ENCODE measurements at places on chromosomes 3 and 15. TPM values are rescaled to one million over a fixed set of nuclear protein-coding genes. Genes with fewer than 3 reads are reported as not detected.

GRCh38 chr3:85304360-85304964 is 345.7 kb downstream of the CADM2 start:
- DNase-seq: no peak

GRCh38 chr15:38520035-38520434 is 44.6 kb downstream of the RASGRP1 start:
- DNase-seq: no peak

DNA sequence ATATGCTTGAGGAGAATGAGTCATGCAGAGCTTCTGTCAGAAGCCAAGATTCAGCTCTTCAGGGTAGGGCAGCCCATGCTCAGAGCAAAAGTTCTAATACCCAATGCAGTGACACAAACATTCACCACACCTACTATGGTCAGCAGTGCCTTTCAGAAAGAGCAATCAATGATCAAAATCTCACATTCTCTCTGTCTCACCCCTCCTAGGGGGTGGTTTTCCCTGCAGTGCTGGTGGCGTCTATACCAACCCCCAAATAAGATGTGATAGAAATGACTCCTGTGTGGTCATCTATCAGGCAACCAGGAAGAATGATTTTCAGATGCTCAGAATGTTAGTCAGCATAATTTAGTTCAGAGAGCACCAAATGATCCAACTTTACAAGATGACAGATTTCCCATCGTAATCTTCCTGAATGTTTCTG is 385.3 kb downstream of the NTRK3 start:
- no peak for DNase-seq

- no peak for DNase-seq
These were observed 238.8 kb downstream of the GAP43 start for GRCh38 chr3:115862099-115862498.

- no peak for DNase-seq
These were observed 61.1 kb downstream of the ST3GAL6 start for GRCh38 chr3:98824256-98824655.

- DNase-seq: no peak
These were observed 9.1 kb upstream of the SYN2 start for GRCh38 chr3:11995120-11995519.

- DNase-seq: no peak
These were observed 111.5 kb downstream of the ADAMTS9 start for GRCh38 chr3:64576211-64576775.

- DNase-seq: no peak
These were observed 788.5 kb downstream of the MCTP2 start for GRCh38 chr15:95019907-95020306.

Gene CHRNA3
- total RNA-seq: not detected

Gene COL7A1
- total RNA-seq: 8.7 TPM

DNA sequence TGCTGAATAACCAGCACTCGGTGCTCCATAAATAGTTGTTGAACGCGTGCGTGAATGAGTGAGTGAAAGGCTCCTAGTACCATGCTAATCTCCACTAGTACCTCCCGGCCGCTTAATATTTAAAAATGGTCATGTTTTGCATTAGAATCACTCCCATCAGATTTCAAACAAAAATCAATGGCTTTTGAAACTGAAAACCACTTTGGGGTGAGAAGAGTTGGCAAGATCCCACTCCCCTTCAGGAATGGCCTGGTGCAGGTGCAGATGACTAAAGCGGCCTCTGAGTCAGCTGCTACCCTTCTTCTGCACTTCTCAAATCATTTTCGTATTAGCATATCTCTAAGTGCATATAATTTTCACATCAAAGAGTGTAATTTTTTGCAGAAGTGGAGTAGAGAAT is 425.3 kb upstream of the PROK2 start:
- no peak for DNase-seq

GRCh38 chr3:159832024-159832423 is 156.6 kb upstream of the IL12A start:
- no peak for DNase-seq

- DNase-seq: no peak
These were observed 325.5 kb downstream of the CHST2 start for GRCh38 chr3:143445118-143445517.

Gene SPCS1
- total RNA-seq: 60.0 TPM

Gene VPS39
- 60.4 TPM for total RNA-seq

Gene SLC12A8
- 2.5 TPM for total RNA-seq

DNA sequence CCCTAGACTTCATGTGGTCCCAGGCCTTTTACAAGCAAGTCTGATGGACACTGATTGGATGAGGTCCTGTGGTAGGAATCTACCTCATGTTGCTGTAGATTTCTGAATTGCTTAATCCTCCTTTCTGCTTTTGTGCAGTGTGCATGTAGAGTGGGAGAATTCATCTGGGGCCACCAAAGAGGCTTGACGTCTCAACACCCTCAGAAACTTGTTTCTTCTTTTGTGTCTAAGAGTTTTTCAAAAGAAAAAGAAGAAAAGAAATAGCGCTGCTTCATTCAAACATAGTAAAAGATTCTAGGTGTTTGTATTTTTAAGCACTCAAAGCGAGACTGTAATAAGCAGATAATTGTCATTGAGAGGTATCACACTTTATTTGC is 46.2 kb downstream of the NR1D2 start:
- no peak for DNase-seq

DNA sequence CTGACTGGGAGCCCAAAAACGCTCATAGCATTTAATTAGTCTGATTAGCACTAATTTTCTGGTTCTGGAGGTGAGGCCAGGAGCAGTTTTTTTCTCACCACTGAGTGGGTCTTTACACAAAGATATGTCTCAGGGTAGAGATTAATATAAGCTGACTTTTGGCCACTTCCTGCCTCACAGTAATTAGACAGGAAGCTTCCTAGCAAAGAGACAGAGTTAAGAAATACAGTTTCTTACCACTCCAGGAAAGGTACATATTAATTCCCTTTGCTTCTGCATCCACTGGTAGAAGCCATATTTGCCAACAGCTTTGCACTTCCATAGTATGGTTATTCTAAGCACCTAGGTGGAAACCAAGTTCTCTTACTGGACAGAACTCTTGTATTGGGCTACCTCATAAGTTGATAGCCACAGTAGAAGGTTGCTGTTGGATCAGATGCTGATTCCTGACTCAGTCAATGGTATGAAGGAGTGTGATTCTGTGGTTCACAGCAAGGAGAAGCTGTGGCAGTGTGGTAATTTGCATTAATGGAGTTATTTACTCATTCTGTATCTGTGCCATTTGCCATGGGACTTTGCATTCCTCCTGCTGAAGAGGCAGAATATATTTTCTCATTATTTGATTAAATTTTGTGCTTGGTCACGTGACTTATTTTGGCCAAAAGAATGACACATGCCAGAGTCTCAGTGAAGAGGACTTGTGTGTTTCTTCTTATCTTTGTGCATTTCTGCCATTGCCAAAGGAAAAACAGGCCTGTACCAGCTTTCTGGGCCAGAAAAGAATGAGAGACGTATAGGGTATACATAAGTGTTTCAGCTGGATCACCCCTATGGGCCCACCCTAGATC is 17.5 kb upstream of the ZBTB20 start:
- no peak for DNase-seq

Gene KBTBD12
- total RNA-seq: 1.1 TPM

DNA sequence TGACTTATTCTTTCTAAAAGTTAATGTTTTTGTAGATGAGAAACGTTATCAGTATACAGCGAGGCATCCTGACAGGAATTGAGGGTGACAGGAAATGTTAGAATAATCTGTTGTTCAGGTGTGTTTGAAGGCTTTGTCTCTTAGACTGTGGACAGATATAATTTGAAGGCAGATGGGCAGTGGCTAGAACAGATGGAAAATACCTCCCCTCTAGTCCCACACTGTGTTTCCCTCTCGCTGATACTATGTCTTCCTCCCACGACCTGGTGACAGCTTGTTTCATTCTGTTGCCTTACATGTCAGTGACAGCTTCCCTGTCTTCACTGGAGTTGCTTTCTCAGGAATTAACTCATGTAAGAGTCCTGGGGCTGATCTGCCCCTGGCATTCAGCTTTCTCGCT is 125.3 kb downstream of the MYRIP start:
- no peak for DNase-seq

Gene CYP1A1
- 0.18 TPM for total RNA-seq
